ENCODE measurements at places on chromosomes 7 and 10.

GRCh38 chr10:124224331-124225028 is 131.1 kb upstream of the CHST15 start:
- DNase-seq, result no peak

DNA sequence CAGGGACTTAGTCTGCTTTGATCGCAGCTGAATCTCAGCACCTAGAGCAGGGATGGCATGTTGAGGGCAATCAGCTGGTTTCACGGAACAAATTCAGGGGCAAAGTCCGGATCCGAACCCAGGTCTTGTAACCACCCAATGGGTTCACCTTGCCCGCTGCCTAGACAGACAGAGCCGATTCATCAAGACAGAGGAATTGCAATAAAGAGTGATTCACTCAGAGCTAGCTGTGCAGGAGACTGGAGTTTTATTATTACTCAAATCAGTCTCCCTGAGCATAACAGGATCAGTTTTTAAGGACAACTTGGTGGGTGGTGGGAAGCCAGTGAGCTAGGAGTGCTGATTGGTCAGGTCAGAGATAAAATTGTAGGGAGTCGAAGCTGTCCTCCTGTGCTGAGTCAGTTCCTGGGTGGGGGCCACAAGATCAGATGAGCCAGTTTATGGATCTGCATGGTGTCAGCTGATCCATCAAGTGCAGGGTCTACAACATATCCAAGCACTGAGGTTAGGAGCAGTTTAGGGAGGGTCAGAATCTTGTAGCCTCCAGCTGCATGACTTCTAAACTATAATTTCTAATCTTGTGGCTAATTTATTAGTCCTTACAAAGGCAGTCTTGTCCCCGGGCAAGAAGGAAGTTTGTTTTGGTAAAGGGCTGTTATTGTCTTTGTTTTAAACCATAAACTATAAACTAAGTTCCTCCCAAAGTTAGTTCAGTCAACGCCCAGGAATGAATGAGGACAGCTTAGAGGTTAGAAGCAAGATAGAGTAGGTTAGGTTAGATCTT is 43.5 kb upstream of the CHST3 start:
- DNase-seq, result no peak

GRCh38 chr7:2639181-2639681 is 7.4 kb downstream of the TTYH3 start:
- DNase-seq, result peak; percentile 72

DNA sequence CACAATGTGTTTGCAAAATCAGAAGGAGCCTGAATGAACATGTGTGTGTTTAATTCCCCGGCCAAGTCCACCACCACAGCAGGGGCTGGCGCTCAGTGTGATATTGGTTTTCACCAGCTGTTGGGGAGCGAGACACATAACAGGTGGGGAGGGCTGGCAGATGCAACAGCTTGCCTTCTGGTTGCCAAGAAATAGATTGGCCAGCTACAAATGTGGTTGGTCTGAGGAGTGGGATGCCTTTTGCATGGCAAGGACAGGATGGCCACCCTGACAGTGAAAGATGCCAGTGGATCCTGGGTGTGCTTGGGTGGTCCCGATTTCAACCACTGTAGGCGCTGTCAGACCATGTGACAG is 292.5 kb upstream of the FZD8 start:
- DNase-seq, result no peak

DNA sequence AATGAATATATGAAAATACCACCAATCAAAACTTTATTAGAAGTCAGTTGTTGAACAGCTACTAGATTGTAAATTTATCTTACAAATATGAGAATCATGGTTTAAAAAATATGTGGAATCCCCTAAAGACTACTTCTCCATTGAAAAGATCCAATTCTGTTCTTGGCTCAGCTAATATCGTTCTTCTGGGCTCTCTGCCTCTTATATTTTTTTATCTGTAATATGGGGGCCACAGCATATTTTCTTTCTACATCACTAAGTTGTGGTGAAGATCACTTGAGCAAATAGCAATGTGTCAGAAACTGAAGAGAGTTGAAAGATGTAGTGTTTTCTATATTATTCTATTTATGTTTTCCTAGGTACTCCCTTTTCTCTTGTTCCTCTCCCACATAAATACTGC is 198.1 kb downstream of the FZD1 start:
- DNase-seq, result no peak

DNA sequence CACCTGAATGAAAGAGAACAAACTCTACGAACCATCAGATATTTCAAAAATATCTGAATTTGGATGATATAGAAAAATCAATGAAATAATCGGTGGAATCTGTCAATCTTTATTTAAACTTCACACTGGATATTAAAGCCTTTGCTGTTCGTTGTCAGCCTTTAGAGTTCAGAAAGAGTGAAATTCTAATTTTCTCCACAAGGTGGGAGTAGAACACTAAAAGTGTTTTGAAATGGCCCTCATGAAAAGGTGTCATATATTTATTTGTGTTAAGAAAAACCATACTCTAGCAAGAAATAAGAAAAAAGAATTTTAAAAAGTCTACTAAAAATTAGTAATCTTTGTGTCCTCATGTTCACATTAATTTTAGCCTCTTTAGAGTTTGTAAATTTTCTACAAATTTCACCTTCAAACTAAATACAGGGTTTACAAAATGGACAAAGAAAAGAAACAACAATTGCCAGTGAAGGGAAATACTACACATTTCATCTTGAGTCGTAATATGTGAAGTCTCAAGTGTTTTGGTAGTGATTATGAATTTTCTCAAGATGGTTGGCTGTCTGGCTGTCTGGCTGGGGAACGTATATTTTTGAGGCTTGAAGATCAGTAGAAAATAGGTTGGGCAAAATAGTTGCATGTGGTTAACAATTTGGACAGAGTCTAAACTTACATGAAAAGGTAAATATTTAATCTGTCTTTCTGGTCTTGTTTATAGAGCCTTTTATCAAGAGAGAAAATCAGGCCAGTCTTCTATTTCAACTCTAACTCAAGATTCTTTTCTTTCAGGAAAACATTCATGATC is 43.7 kb downstream of the DNAJB9 start:
- peak; percentile 24 for DNase-seq

GRCh38 chr7:44154703-44155102 is 13.6 kb upstream of the MYL7 start:
- no peak for DNase-seq

- no peak for DNase-seq
Measured at GRCh38 chr10:46539596-46540411, 16.7 kb downstream of the GPRIN2 start.

- peak; percentile 81 for DNase-seq
Measured at GRCh38 chr7:48691788-48692187, 232.6 kb upstream of the CDC14C start.

- no peak for DNase-seq
Measured at GRCh38 chr10:70163448-70163847, 6.9 kb downstream of the SAR1A start.

DNA sequence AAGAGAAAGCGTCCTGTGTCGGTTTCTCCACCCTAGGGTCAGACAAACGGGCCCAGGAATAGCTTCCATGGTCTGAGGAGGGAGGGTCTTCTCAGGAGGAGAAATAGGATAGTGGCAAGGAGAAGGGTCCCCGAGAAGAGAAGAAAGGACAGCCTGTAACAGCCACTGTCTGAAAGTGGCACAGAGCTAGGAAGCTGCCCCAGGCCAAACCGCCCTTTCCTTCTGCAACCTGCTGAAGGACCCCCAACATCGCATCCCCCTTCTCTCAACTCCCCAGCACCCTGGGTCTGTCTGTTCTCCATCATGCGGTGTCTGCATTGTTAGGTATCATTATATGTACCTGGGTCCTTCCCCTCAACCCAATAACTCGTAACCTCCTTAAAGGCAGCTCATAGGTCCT is 47.1 kb downstream of the COL17A1 start:
- no peak for DNase-seq

DNA sequence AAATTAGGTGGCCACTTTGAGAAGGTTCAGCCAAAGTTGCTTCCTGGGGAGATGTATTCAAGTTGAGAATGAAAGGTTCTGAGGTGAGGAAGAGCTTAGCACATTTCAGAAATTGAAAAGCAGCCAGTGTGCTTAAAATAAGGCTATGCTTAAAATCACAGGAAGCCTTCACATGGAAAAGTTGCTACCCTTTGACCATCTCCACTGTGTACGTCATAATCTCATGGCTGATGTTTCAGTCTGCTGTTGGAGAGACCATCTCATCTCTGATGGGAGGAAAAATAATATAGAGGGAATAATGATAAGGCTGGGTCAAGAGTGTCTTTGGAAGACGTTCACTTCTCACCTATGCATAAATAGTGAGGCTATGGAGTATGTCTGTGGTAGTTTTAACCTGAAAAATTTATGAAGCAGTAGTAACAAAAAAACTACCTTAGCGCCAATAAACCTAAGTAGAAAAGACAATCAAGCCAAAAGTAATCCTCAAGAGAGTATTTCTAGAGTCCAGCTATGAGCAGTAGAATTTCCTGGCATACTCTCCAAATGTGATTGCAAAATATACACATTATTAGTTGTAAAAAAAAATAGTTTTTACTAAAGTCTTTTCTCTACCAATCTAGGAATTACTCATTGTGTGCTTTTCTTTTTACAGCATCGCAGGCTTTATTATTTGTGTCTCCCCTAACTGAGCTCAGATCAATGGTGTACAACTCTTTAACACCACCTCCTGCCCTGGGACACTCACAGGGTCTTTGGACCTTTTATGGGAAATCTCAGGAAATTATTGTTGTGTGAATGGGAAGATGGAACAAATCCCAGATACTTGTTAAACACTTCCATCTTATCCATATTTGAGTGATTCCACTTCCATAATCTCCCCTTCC is 435.2 kb upstream of the LRGUK start:
- DNase-seq, result no peak

GRCh38 chr7:30159698-30160143 is 24.9 kb downstream of the MTURN start:
- peak; percentile 96 for DNase-seq

GRCh38 chr10:116632596-116633215 is 12.0 kb downstream of the PNLIPRP2 start:
- no peak for DNase-seq

- peak; percentile 51 for DNase-seq
Measured at GRCh38 chr7:101743241-101743994, 74.0 kb upstream of the CUX1 start.

- DNase-seq, result no peak
Measured at GRCh38 chr7:135726911-135727673, 894 bp downstream of the SLC13A4 start.

DNA sequence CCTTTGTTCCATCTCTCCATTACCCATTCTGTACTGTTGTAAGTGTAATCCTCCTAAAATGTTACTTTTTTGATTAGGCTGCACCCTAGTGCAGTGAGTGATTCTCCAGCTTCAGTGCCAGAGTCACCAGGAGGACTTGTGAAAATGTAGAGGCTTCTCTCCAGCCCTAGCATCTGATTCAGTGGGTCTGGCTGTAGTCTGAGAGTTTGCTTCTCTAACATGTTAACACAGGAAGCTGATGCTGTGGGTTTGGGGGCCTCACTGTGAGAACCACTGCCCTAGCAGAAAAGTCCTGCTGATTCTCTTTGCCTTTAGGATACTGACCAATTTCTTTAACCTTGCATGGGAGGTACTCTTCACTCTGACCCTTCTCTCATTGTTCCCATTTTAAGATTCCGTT is 24.4 kb downstream of the CSGALNACT2 start:
- no peak for DNase-seq

DNA sequence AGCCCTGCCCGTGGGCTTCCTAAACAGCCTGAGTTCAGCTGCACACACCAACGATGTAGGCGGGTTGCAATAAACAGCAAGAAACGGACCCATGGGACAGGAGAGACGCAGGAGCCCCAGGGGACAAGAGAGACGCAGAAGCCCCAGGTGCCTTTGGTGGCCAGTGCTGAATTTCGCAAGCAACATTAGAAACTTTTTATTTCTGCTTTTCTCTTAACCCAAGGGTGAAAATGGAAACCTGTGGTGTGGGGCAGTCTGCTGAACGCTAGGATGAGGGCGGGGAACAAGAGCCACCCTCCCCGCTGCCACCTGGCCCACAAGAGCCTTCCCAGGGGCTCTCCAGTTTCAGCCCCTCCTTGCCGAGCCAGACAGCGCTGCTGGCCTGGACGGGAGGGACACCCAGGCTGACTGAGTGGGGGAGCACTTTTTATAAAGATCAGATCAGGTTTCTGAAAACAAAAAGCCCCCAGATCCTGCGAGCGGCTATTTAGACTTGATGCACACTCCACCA is 20.0 kb upstream of the GPR146 start:
- DNase-seq, result no peak

GRCh38 chr7:95469848-95470247 is 15.9 kb upstream of the ASB4 start:
- no peak for DNase-seq

GRCh38 chr7:117152213-117153007 is 170.4 kb downstream of the WNT2 start:
- peak; percentile 43 for DNase-seq

Data from inflammatory macrophage (primary cell).